Astrocyte of the spinal cord (primary cell): ENCODE measurements at places on chromosomes 3 and 15.
A peak's percentile ranks its signal among the peaks of the same experiment; 100 is the strongest.

GRCh38 chr3:173892547-173892946 lies 495.0 kb downstream of the NLGN1 start:
- DNase-seq = peak; percentile 19

GRCh38 chr15:70532531-70533186 lies 230.7 kb downstream of the UACA start:
- no peak for DNase-seq

GRCh38 chr3:129230311-129231019 lies 18.9 kb upstream of the COPG1 start:
- peak; percentile 75 for DNase-seq

DNA sequence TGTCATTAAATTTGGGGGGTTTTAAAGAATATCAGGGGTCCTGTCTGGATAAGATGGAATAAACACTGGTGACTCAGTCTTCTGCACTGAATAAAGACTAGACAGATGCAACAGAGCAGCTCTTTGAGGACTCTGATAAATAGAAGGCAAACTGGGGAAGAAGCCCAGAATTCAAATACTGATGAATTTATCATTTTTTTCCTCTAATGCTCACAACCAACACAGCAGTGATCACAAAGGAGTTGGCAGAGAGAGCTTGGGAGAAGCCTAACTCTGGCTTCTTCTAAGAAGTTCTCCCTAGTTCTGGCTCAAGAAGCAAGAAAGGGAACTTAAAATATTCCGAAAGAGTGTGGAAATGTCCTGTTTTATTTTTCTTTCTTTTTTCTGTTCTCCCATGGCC lies 597.8 kb downstream of the FGF12 start:
- no peak for DNase-seq

GRCh38 chr3:120410116-120410515 lies 40.7 kb downstream of the FSTL1 start:
- DNase-seq = no peak

GRCh38 chr3:129626744-129627349 lies 20.4 kb upstream of the PLXND1 start:
- no peak for DNase-seq

GRCh38 chr15:57354436-57355123 lies 21.7 kb upstream of the CGNL1 start:
- DNase-seq = no peak

DNA sequence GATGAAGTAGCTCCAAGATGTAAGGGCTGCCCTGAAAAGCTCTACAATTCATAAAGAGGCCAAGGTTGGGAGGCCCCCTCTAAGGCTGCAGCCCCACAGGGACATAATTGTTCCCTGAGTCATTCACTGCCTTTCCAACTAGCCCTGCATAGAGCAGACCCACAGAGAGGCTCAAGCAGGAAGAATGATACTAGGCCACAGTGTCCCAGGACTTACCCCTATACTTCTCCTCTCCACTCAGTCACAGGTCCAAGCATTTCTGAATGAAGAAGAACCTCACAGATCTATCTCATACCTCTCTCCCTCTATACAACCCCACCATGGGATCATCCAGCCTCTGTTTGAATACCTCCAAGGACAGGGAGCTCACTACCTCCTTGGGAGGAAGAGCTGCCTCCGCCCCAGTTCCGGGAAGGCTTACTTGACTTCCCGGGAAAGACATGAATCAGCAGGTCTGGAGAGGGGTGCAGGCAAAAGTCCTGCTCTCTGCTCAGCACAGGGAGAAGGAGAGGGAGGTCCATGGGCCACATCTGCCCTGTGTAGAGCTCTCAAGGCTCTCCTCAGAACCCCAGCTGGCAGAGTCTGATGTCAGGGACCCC lies 6.9 kb upstream of the SKIC8 start:
- DNase-seq = peak; percentile 83

DNA sequence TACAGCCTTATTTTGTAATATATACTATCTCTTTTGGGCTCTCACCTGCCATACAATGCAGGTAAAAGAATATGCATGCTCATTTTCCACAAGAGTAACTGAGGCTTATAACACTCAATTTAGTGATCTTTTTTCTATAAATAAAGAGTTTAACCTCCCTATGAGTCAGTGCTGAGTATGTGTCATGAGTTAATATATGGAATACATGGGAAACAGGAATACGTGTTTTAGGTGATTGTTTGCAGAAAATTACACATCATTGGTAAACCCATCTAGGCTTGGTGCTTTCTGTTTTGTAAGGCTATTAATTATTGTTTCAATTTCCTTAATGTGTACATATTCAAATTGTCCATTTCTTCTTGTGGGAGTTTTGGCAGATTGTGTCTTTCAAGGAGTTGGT lies 411.3 kb downstream of the GRM7 start:
- no peak for DNase-seq

DNA sequence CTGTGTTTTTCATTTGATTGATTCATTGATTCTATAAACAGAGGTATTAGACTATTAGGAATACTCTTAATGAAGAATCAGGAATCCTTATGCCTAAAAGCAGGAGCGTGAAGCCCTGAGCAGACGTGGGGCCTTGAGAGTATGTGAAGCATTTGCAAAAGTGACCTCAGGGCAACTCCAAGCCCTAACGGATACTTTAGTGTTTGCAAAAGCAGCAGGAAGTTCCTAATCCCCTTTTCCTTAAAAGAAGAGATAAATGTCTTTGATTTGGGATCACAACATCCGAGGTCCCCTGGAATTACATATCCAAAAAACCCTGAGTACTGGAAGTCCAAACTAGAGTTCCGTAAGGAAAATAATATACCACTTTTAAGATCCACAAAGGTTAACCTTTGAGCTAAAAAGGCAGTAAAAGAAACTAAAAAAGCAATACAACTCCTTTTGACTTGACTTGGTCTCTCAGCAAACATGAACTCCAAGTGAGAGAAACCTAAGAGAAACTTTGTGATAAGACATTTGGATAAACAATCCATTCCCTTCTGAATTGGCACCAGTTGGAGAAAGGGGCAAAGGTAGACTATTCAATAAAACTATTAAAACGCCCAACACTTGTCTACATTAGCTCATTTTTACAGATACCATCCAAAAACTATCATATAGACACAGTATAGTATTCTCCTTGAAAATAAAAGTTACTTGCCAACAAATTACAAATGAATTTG lies 27.4 kb downstream of the PRTG start:
- DNase-seq = no peak

GRCh38 chr15:74182131-74182530 lies 8.6 kb downstream of the ISLR start:
- no peak for DNase-seq

GRCh38 chr3:167723872-167724271 lies 10.8 kb downstream of the PDCD10 start:
- no peak for DNase-seq

DNA sequence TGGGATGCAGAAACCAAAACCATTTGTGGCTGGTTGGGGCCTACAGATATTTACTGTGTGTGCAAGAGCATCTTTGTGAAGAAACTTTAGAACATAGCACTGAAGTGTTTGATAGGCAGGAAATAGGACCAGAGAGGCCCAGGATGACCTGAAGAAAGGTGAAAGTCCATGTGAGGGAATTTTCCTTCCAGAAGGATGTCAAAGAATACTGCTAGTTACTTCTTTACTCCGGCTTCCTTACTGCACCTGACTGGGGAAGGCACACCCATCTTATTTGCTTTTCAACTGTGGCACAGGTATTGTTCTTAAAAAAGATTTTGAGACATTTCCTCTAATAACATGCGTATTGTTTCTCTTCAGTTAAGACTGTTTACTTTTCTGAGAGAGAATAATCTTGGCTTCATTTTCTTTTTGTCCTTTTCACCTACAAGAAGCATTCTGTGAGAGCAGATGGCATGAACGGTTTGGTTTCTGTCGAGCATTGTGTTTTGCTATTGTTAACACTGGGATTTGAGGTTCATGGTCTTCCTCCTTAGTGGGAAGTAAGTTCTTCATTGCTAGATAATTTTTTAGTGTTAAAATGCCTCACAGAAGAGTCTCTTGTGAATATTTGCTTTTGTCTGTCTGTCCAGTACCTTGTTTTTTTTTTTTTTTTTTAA lies 71.5 kb downstream of the SLCO3A1 start:
- DNase-seq = no peak

DNA sequence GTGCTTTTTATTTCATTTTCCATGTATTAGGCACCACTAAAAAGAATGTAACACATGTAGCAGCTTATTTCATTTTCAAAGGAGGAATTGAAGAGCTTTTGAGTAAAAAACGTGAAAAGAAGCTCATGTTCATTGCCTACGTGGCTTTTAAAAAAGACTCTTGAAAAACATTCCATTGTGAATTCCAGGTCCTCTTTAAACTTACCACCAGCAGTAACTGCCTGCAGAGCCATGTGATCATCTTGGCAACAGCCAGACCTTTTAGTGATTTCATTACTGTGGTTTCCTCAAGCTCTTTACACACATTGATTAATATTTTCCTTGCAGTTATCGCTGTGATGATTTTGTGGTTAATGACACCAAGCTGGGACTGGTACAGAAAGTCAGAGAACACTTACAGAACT lies 43.8 kb upstream of the FBXL22 start:
- peak; percentile 97 for DNase-seq

DNA sequence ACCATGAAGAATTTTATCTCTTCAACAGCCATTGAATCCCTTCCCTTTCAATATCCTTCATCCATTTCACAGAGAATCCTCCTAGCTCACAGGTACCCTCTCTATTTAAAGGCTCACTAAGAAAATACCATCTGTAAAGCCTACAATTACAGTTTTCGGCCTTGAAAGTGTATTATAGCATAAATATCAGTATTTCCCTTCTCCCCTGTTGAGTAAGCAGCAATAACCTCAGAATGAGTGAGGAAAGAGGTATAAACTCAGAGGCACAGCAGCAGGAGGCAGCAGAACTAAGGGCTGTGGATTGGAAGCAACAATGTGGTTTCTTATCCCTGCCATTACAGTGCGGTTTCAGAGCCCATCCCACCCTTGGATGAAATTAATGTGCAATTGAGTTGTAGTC lies 360.6 kb upstream of the ATP10A start:
- DNase-seq = no peak

- no peak for DNase-seq
Measured at GRCh38 chr3:185709251-185709955, 115.4 kb downstream of the IGF2BP2 start.

GRCh38 chr3:81095956-81096355 lies 665.5 kb downstream of the GBE1 start:
- no peak for DNase-seq

DNA sequence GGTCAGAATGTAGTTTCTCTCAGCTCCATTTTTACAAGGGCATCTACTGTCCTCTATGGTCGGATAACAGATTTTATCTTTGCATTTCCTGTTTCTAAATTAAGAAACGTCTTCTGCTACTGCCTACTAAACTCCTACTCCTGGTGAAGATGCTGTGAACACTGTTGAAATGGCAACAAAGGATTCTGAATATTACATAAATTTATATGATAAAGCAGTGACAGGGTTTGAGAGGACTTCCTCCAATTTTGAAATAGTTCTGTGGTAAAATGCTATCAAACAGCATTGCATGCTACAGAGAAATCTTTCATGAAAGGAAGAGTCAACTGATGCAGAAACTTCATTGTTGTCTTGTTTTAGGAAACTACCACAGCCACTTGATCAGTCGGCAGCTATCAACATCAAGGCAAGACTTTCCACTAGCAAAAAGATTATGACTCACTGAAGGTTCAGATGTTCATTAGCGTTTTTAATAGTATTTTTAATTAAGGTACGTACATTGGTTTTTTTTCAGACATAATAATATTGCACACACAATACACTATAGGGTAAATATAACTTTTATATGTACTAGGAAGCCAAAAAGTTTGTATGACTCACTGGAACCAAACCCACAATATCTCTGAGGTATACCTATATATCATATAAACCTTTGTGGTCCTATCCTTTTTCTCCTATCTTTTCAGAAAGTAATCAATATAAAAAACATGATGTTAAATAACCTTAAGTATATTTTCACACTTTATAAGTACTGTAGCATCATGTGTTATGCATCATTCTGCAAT lies 156.1 kb downstream of the STAG1 start:
- no peak for DNase-seq
